Fibroblast of mammary gland (primary cell): ENCODE measurements at places on chromosomes 13 and 19.

GRCh38 chr13:34076319-34076718 lies 258.4 kb downstream of the RFC3 start:
- no peak for DNase-seq

GRCh38 chr19:34118879-34119748 lies 53.2 kb upstream of the LSM14A start:
- no peak for DNase-seq

DNA sequence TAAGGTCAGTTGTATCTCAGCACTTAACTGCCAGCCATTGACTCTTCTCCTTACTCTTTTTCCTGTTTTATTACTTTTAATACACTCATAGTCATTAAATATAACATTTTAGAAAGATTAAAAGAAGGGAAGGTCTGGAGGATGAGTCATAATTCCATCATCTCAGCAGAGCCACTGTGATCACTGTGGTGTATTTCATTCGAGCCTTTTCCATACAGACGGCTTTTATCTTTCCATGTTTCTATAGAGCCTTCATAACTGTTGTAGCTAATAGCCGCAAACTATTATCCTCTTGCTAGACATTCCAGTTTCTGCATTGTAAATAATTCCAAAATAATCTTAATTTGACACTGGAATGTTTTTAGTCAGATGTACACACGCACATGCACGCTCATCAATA lies 4.7 kb upstream of the FLT1 start:
- DNase-seq, result peak; percentile 45

GRCh38 chr13:33794576-33794975 lies 23.4 kb upstream of the RFC3 start:
- no peak for DNase-seq

- no peak for DNase-seq
Observed at GRCh38 chr13:71871176-71871754, 4.3 kb upstream of the DACH1 start.

GRCh38 chr13:47999973-48000372 lies 1.1 kb downstream of the SUCLA2 start:
- DNase-seq, result no peak

DNA sequence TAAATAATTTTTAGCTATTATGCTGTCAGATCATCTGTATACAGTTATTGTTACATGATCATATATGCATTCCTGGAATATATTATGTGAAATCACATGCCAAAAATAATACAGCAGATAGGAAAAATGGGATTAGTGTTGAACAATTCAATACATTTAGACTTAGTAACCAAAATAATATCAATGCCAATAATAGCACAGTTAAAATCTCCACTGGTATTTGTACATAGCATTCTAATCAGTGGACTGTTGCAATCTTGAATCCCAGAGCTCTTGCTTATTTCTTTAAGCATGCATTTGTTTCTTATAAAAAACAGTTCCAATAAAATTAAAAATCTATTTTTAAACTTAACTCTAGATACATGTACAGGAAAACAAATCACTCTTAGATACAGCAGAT lies 2772.2 kb downstream of the PCDH9 start:
- DNase-seq, result no peak

DNA sequence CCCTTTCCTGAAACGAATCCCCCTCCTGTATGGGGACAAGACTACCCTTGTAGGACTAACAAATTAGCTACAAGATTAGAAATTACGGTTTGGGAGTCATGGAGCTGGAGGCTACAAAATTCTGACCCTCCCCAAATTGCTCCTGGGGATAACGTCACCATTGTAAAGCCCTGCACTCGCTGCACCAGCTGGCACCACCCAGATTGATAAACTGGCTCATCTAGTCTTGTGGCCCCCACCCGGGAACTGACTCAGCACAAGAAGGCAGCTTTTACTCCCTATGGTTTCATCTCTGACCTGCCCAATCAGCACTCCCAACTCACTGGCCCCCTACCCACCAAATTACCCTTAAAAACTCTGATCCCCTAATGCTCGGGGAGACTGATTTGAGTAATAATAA lies 150.6 kb upstream of the TSC22D1 start:
- no peak for DNase-seq

- DNase-seq, result peak; percentile 7
Observed at GRCh38 chr19:48081106-48081505, 29.5 kb downstream of the PLA2G4C start.

- no peak for DNase-seq
Observed at GRCh38 chr19:50712833-50713232, 6.8 kb downstream of the SHANK1 start.

DNA sequence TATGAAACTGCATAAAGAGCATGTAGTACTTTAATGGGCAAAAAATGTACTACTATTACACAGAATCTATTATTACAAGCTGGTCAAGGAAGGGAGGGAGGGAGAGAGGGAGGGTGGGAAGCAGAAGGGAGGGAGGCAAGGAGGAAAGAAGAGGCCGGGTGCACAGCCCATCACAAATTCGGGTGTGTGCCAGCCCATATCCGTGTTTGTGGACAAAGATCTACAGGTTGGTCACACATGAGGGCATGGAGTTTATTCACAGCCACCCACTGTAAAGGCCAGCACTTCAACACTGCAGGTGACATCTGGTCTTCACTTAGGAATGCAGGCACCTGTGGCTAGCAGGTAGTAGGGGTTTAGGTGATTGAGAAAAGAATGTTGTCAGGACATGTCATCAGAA lies 352.5 kb upstream of the NBEA start:
- no peak for DNase-seq

DNA sequence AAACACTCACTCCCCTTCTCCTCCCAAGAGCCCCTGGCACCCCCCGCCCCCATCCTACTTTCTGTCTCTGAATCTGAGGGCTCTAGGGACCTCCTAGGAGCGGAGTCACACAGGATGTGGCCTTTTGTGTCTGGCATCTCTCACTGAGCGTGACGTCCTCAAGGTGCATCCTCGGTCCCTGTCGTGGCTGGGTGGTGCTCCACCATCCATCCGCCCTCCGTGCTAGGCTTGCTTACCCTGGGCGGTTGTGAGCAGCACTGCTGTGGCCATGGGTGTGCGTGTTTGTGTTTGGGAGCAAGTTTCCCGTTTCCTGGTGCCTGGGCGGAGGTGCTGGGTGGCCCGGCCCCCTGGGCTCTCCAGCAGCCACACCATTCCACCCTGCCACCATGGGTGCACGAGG lies 12.2 kb downstream of the PLEKHJ1 start:
- no peak for DNase-seq

GRCh38 chr19:50906217-50906616 lies 5.0 kb downstream of the KLK4 start:
- DNase-seq, result peak; percentile 23

DNA sequence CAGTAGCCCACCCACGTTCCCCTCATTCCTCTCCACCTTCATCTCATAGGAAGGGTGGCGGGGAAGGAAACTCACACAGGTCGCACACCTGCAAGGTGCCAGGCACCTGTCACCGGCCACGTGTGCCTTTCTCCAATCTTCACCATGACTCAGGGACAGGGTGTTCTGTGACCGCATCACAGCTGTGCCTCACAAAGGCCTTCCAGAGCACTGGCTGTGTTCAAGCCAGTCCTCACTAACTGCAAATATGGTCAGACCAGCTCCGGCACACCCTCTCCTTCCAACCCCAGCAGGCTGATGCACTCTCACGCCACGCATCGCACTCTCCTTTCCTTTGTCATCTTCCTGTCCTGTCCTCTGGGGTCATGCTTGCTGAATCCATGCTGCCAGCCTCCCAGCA lies 415.9 kb downstream of the IRS2 start:
- DNase-seq, result no peak

- DNase-seq, result no peak
Observed at GRCh38 chr13:108813587-108814170, 184.3 kb downstream of the MYO16 start.

GRCh38 chr19:35563207-35563829 lies at the start of gene ATP4A:
Gene ATP4A, minus strand, starts transcription at chr19:35563658. Its CDS starts 29 bp downstream, at chr19:35563629.
- no peak for DNase-seq
